ENCODE measurements at places on chromosomes 5 and 9. TPM values are rescaled to one million over a fixed set of nuclear protein-coding genes. Genes with fewer than 3 reads are reported as not detected.

DNA sequence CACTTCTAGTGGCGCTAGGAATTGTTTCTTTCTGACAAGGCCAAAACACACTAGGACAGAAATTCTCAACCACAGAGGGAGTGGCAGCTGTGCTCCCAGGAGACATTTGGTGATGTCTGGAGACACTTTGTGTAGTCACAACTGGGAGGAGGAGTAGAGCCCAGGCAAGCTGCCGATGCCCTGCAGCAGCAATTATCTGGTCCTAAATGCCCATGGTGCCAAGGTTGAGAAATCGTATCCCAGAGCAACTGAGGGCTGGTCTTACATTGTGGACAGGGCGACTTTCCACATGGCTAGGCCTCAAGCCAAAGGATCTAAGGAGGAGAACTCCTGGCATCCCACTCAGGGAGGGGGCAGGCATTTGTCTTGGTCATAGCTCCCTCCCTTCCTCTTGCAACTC, 259.9 kb downstream of the GADD45G start:
- no peaks in the 10 kb centered on the region for H3K36me3 ChIP-seq
- no peak overlapping the region for H3K4me3 ChIP-seq
- no peak for DNase-seq
- no peak overlapping the region for H3K27ac ChIP-seq

Gene MROH2B
- not detected for total RNA-seq

GRCh38 chr5:67200809-67201562, 4.4 kb upstream of the CD180 start:
- no peak for DNase-seq
- peaks cover 3% of the 10 kb centered on the region for H3K4me1 ChIP-seq
- no peaks in the 10 kb centered on the region for H3K27me3 ChIP-seq
- H3K4me3 ChIP-seq, result no peak overlapping the region
- H3K27ac ChIP-seq, result no peak overlapping the region

DNA sequence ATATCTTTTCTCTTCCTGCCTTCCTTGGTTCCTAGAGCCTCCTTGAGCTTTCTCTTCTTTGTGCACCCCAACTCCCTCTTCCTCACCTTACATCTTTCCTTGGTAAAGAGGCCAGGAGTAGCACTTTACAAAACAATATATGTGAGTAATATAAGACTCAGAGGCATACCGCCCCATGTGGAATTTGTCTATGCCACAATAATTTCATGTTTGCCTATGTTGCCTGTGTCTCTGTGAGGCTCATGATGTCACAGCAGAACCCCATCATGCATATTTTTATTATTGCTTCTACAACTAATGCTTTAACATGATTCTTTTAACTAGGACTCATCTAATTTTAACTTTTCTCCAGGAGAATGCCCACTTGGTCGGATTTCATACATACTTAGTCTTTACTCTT, 15.0 kb upstream of the LVRN start:
- DNase-seq, result no peak
- H3K27ac ChIP-seq, result no peak overlapping the region
- H3K4me3 ChIP-seq, result no peak overlapping the region
- H3K27me3 ChIP-seq, result no peaks in the 10 kb centered on the region
- H3K36me3 ChIP-seq, result no peaks in the 10 kb centered on the region

GRCh38 chr9:92455217-92455616, 27.1 kb downstream of the ASPN start:
- no peak overlapping the region for H3K27ac ChIP-seq
- no peaks in the 10 kb centered on the region for H3K27me3 ChIP-seq
- no peaks in the 10 kb centered on the region for H3K36me3 ChIP-seq
- no peak for DNase-seq

GRCh38 chr5:29983528-29984155, 1209.8 kb upstream of the CDH6 start:
- no peak for DNase-seq
- H3K4me3 ChIP-seq, result no peak overlapping the region
- H3K27ac ChIP-seq, result no peak overlapping the region
- H3K27me3 ChIP-seq, result no peaks in the 10 kb centered on the region
- H3K36me3 ChIP-seq, result no peaks in the 10 kb centered on the region

DNA sequence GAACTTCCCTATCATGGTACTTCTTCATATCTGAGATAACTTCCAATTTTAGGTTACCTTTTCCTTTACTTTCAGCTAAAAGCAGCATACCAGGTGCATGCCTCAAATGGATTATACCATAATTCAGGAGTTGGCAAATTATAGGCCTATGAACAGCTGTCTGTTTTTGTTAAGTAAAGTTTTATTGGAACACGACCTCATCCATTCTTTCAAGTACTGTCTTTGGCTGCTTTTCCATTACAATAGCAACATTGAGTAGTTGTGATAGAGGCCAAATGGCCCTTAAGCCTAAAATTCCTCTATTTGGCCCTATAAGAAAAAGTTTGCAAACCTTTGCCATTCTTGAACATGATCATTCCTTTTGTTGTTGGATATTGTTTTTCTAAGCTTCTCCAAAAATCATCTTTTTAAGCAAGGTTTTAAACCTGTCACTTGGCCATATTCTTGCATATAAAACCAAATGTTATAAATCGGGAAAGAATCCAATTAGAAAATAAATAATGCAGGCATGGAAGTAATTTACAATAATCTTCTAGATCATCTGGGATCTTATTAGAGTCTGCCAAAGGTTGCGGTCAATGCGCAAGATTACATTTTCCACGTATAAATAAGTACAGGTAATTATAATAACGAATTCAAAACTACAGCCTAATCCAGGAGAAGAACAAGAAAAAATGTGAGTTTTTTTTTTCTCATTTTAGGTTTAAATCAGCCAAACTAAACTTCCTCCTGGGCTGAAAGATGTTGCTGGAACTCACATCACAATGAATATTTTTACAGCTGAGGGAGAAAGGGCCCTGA, 226.5 kb upstream of the ANKRD55 start:
- DNase-seq, result no peak
- no peaks in the 10 kb centered on the region for H3K36me3 ChIP-seq
- no peak overlapping the region for H3K4me3 ChIP-seq
- H3K27ac ChIP-seq, result no peak overlapping the region
- H3K27me3 ChIP-seq, result no peaks in the 10 kb centered on the region

GRCh38 chr9:70609542-70610286, 195.3 kb upstream of the KLF9 start:
- H3K36me3 ChIP-seq, result no peaks in the 10 kb centered on the region
- no peaks in the 10 kb centered on the region for H3K4me1 ChIP-seq

Gene PCDHB16
- total RNA-seq, result 1.3 TPM

DNA sequence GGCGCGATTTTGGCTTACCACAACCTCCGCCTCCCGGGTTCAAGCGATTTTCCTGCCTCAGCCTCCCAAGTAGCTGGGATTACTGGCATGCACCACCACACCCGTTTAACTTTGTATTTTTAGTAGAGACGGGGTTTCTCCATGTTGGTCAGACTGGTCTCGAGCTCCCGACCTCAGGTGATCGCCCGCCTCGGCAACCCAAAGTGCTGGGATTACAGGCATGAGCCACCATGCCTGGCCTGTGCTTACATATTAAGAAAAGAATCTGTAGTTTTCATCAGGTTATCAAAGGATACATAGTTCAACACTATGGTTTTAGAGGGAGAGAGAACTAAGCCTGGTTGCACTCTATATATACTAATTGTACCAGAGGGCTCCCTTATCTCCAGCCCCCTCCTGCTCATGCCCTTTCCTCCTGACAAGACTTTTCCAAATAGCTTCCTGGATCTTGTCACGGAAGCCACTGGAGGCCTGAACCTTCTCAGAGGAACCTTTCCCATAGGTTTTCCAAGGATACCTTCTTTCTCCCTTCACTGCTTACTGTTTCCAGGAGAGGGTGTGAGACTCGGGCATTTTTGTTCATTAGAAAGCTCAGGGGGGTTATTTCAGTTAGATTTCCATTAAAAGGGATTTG, 53.1 kb downstream of the SLC44A1 start:
- no peaks in the 10 kb centered on the region for H3K27me3 ChIP-seq
- H3K4me3 ChIP-seq, result no peak overlapping the region
- DNase-seq, result no peak
- H3K4me1 ChIP-seq, result peaks cover 28% of the 10 kb centered on the region
- peak overlapping the region; percentile 51 for H3K27ac ChIP-seq

DNA sequence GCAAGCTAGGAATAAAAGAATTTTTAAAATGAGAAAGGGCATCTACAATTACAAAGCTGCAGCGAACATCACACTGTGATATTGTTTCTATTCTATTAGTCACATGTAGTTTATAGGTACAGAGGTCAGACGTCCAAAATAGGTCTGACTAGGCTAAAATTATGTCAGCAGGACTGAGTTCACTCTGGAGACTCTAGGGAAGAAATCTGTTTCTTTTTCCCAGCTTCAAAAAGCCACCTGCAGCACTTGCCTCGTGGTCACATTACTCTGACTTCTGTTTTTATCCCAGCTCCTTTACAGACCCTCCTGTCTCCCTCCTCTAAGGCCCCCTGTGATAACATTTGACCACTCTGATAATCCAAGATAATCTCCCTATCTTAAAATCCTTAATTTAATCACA, 5.1 kb upstream of the CKS2 start:
- no peak overlapping the region for H3K27ac ChIP-seq
- H3K36me3 ChIP-seq, result peaks cover 11% of the 10 kb centered on the region
- H3K4me1 ChIP-seq, result no peaks in the 10 kb centered on the region
- H3K4me3 ChIP-seq, result no peak overlapping the region
- no peak for DNase-seq

Gene CCDC180
- total RNA-seq, result 0.88 TPM

Gene N4BP3
- 17.6 TPM for total RNA-seq

DNA sequence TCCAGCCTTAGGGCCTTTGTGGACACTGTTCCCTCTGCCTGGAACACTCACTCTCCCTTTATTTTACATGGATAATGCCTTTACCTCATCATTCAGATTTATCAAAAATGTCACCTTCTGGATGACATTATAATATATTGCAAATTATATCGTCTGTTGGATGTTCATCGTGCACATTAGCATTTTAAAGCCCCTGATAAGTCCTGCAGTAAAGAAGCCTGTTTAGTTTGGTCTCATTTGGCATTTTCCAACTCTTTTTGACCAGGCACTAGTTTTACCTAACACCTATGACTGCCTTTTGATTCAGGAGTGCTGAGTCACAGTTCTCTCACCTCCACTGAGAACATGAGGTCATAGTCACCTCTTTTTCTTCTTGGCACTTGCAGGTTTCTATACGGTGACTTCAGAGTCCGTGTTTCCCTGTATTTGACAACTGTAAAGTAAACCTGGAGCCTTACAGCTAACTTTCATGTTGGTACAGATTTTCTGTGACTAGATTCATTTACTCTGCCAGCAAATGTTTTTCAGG, 57.7 kb upstream of the STC2 start:
- H3K27ac ChIP-seq, result no peak overlapping the region
- no peaks in the 10 kb centered on the region for H3K4me1 ChIP-seq
- H3K36me3 ChIP-seq, result no peaks in the 10 kb centered on the region
- H3K4me3 ChIP-seq, result no peak overlapping the region
- no peaks in the 10 kb centered on the region for H3K27me3 ChIP-seq

GRCh38 chr5:82595113-82595512, 317.0 kb upstream of the RPS23 start:
- no peak overlapping the region for H3K27ac ChIP-seq
- H3K4me1 ChIP-seq, result no peaks in the 10 kb centered on the region
- no peaks in the 10 kb centered on the region for H3K27me3 ChIP-seq

Gene CD74
- total RNA-seq, result 392 TPM

- no peak overlapping the region for H3K4me3 ChIP-seq
- no peak for DNase-seq
- no peaks in the 10 kb centered on the region for H3K36me3 ChIP-seq
- no peaks in the 10 kb centered on the region for H3K27me3 ChIP-seq
Observed at GRCh38 chr9:81410201-81410600, 279.1 kb downstream of the TLE1 start.

DNA sequence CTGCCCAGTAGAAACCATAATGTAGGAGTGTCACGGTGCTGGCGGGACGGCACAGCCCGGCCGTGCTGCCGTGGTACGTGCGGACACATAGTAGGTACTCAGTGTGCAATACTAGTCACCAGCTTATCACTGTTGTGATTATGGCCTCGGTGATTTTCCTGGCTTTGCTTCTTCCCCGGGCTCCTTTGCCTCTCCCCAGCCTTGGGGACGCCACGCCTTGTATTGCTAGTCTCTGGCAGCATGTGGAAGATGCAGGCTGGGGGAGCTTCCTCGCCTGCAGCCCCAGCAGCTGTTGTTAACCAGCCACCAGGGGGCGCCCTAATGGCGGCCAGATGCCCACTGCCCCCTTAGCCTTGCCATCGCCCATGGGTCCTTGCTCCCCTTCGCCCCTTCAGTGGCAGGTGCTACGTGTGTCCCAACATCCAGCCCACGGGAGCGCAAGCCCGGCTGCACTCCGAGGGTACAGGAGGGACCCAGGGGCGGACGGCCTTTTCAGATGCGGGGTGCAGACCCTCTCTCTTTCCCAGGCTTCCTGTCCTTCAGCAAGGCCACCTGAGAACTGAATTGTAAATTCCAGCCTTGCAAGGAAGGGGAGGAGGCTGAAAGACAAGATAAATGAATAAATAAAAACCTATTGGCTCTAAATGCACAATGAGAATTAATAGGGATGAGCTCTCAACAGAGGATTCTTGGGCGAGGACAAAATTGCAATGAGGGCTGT, 8.0 kb downstream of the NTNG2 start:
- H3K4me3 ChIP-seq, result no peak overlapping the region
- peaks cover 6% of the 10 kb centered on the region for H3K4me1 ChIP-seq
- no peak for DNase-seq
- no peak overlapping the region for H3K27ac ChIP-seq
- H3K27me3 ChIP-seq, result peaks cover 9% of the 10 kb centered on the region

GRCh38 chr5:57032151-57032551, 80.2 kb upstream of the MIER3 start:
- H3K27me3 ChIP-seq, result no peaks in the 10 kb centered on the region
- H3K36me3 ChIP-seq, result no peaks in the 10 kb centered on the region
- no peaks in the 10 kb centered on the region for H3K4me1 ChIP-seq
- DNase-seq, result no peak

Gene PARP8
- total RNA-seq, result 6.5 TPM

Gene MUSK
- 0.15 TPM for total RNA-seq

DNA sequence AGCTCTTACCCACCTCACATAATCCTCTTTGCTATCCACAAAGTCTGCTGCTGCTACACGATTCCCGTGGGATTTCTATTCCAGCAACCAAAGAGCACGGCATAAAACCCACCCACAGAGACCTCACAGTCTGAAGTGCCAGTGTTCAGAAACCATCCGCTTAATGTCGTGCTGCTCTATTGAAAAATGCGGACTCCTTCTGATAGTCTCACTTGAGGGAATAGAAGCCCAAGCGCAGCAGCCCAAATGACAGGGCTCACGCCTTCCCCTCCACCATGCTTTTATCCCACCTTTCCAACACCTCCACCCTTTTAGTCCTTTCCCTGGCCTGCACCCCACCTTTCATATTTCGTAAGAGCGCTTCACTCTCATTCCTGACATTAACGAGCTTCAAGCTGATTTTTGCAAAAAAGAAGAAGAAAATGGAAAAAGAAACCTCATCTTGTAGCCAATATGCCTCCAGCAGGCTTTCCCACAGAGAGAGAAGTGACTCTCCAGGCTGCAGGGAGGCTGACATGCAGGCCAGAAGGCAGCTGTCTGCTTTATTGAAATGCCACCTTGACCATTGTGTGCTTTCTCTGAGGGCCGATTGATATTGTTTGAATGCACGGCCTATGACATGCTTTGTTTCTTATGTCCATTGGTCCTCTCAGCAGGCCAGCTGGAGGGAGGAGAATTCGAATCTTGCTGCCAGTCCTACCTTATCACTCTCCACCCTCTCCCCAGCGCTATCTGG, 70.6 kb upstream of the PCSK1 start:
- no peaks in the 10 kb centered on the region for H3K4me1 ChIP-seq
- no peaks in the 10 kb centered on the region for H3K36me3 ChIP-seq
- no peaks in the 10 kb centered on the region for H3K27me3 ChIP-seq

- no peak overlapping the region for H3K4me3 ChIP-seq
- DNase-seq, result no peak
- no peak overlapping the region for H3K27ac ChIP-seq
- H3K4me1 ChIP-seq, result no peaks in the 10 kb centered on the region
- H3K36me3 ChIP-seq, result no peaks in the 10 kb centered on the region
Observed at GRCh38 chr9:12694013-12694412, 828 bp downstream of the TYRP1 start.

Gene SHISAL2B
- total RNA-seq, result not detected

Gene ANXA2R
- total RNA-seq, result 2.5 TPM

All from esophagus squamous epithelium (tissue), 5 donors.